ENCODE measurements at places on chromosomes 5 and 9.

DNA sequence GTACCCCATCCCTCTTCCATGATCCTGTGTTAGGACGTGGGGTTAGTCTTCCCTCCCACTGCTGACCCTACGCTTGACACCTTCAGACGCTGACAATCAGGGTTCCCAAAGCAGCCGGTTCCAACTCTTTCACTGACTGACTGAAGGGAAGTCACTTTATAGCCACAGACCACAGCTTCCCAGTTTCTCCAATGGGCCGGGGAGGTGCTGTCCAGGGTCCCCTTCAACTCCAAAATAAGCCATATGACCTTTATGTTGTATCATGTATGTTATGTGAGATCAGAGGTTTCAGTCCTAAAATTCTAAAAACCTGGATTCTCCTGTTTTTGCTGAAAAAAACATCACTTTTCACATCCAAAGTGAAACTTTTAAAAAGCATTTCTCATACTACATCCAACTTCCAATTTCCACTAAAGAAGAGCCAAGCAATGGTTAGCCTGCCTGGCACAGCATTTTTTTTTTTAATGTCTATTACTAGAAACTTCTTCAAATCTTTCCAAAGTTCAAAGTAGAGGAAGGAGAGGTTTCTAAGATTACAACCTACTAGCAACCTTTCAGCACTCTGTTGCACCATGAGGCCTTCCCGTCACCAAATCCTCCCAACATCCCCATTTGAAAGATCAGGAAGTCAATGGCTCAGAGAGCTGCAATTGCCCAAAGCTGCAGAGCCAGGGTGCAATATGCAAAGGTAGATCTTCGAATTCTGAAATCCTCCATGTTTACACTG lies 5.2 kb downstream of the EPB41L4B start:
- DNase-seq = no peak

GRCh38 chr5:112124788-112125187 lies 294.3 kb downstream of the EPB41L4A start:
- no peak for DNase-seq

GRCh38 chr9:100112677-100113336 lies 13.8 kb downstream of the INVS start:
- no peak for DNase-seq

DNA sequence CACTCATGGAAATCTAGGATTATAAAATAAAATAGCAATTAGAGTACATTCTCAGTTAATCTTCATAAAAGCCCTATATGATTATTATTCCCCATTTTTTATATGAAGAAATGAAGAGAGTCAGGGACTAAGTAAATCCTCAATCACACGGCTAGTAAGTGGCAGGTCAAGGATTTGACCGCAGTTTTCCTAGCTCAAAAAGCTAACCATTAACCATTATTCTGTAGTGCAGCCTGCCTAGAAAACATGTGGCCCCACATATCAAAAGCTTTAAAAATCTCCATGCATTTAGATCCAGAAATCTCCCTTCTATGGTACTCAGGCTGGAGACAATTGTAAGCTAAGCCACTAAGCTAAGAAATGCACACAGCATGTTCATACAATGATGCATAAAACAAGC lies 21.4 kb downstream of the EPB41L4A start:
- no peak for DNase-seq

GRCh38 chr5:129943936-129944335 lies 39.7 kb downstream of the CHSY3 start:
- DNase-seq = no peak

GRCh38 chr5:103454770-103455169 lies 107.8 kb downstream of the NUDT12 start:
- DNase-seq = no peak

DNA sequence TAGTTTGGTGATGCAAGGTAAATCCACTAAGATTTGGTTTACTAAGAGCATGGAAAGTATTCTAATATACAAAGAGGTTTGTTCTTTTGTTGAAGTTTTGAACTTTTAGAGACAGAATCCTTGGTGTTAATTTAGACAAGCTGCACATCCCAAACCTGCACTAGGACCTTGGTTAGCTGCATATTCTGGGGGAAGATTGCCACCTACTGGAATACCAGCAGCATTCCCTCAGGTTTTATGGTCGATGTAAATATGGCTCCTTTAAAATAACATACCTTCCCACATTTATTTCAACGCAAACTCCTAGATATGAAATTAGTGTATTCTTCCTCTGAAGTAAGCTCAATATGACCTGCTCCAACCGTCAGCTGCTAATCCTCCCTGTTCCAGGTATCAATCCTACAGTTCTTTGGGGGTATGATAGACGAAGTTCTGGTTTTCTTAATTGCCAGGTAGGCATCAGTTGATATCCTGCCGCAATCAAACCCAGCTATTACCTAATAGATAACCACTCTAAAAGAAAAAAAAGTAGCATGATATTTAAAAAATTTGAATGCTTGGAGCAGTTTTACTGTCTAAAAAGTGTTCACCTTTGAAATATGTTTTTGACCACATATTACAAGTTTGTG lies 624.1 kb downstream of the ISL1 start:
- no peak for DNase-seq

- DNase-seq = no peak
These were observed 499.8 kb downstream of the BNC2 start for GRCh38 chr9:16370647-16371046.

- DNase-seq = no peak
These were observed 167.6 kb downstream of the ASTN2 start for GRCh38 chr9:117247266-117247665.

DNA sequence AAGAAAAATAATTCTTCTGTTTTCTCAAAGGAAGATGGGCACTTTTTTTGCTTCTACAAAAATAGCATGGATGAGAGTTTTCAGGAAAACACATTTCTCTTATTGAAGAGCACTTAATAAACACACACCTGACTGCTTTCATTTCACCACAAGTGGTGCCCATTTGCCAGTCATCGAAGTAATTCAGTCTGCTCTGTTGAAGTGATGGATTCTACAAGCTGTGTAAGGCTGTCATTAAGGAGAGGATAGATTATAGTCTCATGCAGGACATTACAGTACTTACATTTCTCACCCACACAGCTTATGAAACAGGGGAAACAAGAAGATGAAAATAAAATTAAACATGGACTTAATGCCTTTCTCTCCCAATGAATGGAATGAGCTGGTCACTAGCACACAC lies 165.2 kb downstream of the NR2F1-AS1 start:
- no peak for DNase-seq

DNA sequence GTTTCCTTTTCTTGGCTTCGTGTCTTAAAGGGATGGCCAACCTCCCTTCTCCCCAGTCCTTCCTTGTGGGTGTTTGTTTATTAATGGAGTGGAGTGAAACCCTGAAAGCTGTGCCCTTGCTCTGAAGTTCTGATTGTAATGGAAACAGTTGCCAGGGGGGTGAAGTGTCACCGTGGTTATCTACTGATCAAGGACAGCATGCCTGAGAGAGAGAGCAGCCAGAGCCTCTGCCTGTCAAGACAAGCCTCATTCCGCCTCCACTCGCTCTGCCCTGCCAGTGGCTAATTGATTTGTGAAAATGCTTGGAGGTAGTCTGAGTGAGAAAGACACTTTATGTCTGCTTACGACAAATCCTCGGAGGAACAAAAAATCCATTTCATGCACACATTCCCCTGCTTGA lies 143.7 kb upstream of the SLC30A5 start:
- DNase-seq = no peak

- DNase-seq = peak; percentile 1
These were observed 77.6 kb upstream of the TMC1 start for GRCh38 chr9:72443855-72444254.

GRCh38 chr5:168836603-168837231 lies 257.5 kb upstream of the PANK3 start:
- no peak for DNase-seq

DNA sequence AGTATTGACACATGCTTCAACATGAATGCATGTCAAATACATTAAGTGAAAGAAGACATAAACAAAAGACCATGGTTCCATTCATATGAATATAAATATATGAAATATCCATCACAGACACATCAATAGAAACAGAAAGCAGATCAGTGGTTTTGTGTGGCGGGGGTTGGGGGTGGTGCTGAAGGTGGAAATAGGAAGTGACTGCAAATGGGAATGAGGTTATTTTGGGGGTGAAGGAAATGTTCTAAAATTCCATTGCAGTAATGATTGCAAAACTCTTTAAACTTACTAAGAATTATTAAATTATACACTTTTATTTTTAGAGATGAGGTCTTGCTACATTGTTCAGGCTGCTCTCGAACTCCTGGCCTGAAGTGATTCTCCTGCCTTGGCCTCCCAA lies 28.7 kb downstream of the TAF1L start:
- DNase-seq = no peak

GRCh38 chr9:3946840-3947587 lies 352.9 kb downstream of the GLIS3 start:
- no peak for DNase-seq

DNA sequence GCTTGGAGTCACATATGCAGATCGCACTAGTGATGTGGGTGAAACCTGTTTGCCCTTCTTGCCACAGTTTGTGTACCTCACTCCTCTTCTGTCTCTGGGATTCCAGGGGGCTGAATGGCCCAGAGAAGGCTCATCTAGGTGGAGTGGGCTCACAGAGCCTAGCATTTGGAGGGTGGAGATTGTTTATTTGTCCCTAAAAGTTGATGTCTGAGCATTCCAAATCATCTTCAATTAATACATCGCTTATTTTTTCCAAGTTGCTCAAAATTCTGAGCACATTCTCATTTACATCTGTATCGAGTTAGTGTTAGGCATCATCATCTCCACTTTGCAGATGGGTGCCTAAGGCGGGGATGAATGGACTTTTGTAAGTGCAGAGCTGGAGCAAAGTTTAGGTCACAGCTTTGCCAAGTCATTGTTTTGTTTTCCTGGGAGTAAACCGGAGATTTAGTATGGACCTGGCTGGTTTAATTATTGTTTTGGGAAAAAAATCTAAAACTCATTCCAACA lies 2.0 kb downstream of the ABL1 start:
- DNase-seq = no peak

DNA sequence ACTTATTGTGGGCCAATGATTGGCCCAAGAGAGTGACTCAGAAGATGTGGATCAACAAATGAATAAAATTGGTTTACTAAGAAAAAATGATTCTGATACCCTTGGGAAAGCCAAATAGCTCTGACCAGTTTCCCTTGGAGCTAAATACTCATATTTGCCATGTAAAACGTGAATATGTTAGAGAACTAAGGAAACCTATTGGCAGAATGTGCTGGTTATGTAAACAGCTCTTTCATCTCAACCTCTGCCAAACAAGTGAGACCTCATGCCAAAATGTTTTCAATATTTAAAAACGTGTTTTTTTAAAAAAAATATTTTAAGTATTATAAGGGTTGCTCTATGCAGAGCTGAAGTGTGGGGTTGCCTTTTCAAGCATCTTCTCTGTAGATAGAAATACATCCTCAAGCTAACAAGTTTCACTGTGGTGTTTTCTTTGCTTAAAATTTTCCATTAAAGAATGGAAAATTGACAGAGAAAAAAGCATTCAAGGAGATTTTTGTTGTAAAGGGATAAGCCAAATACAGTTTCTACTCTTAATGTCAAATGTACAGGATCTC lies 186.9 kb upstream of the TUT7 start:
- DNase-seq = no peak

GRCh38 chr9:38339087-38339486 lies 53.4 kb upstream of the ALDH1B1 start:
- DNase-seq = no peak

- DNase-seq = no peak
These were observed 43.4 kb upstream of the NR4A3 start for GRCh38 chr9:99778308-99778707.

- no peak for DNase-seq
These were observed 24.8 kb upstream of the ZNF618 start for GRCh38 chr9:113851359-113851758.

GRCh38 chr5:27855491-27855890 lies 817.1 kb upstream of the CDH9 start:
- DNase-seq = no peak

GRCh38 chr5:132020568-132021339 lies 9.3 kb upstream of the ACSL6 start:
- no peak for DNase-seq

DNA sequence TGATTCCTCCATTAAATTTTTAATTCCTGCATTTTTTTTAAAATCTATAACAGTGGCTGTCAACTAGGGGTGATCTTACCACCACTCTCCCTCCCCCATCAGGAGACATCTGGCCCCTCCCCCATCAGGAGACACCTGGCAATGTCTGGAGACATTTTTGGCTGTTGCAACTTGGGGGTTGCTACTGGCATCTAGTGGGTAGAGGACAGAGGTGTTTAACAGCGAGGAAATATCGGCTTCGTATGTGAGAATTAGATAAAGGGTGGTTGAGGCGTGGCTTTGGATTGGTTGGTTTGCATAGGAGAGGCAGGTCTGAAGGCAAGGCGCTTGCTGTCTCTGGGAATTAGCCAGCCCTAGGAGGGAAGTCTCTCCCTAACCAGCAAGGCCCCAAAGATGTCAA lies 10.5 kb downstream of the CDHR2 start:
- DNase-seq = no peak

Measured in activated effector memory CD4-positive, alpha-beta T cell treated with Interleukin-2 at 50 U/mL for 16 hours (primary cell).